ENCODE measurements at places on chromosomes 6 and 20. TPM values are rescaled to one million over a fixed set of nuclear protein-coding genes. Genes with fewer than 3 reads are reported as not detected.

Gene RTEL1
- total RNA-seq = 56.8 TPM

Gene ARHGAP18
- total RNA-seq = 29.8 TPM

Gene GLP1R
- 0.31 TPM for total RNA-seq

Gene TREM2
- 0.63 TPM for total RNA-seq

Gene MROH8
- total RNA-seq = 43.5 TPM

Gene KHDC1L
- 4.5 TPM for total RNA-seq

Gene PTPRK
- 12.5 TPM for total RNA-seq

DNA sequence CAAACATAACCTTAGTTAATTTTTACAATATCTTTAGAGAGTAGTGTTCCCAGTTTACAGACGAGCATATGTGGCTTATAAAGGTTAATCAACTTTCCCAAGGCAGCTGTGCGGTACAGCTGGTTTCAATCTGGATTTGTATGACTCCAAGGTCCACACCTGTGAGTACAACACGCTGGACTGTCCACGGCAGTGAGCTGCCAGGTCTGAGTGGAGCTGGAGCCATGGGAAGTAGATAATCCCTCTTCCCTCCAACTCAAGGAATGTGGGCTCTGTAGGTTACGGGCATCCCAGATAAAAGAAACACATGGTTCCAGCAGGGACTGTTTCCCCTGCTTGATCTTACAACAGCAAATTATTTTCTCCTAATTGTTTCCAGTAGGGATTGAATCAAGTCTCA is 102.2 kb downstream of the SOD2 start:
- DNase-seq = no peak

DNA sequence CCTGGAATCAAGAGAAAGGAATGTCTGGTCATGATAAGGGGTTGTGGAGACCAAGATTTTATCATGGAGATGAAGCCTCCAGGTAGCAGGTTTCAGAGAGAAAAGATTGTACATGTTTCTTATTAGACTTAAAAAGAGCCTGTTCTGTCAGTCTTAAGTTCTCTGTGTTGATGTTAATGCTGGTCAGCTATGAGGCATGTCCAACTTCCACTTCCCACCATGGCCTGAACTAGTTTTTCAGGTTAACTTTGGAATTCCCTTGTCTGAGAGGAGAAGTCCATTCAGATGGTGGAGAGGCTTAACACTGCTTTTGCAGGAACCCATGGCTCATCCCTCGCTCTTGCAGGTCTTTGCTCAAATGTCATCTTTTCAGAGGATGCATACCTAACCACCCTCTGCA is 27.5 kb upstream of the TAB2 start:
- DNase-seq = no peak

DNA sequence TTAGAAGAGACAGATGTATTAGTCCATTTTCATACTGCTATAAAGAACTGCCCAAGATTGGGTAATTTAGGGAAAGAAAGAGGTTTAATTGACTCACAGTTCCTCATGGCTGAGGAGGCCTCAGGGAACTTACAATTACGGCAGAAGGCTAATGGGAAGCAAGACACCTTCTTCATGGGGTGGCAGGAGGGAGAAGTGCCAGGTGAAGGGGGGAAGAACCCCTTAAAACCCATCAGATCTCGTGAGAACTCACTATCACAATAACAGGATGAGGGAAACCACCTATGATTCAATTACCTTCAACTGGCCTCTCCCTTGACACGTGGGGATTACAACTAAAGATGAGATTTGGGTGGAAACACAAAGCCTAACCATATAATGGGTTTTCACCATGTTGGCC is 28.9 kb upstream of the PNRC1 start:
- DNase-seq = no peak

DNA sequence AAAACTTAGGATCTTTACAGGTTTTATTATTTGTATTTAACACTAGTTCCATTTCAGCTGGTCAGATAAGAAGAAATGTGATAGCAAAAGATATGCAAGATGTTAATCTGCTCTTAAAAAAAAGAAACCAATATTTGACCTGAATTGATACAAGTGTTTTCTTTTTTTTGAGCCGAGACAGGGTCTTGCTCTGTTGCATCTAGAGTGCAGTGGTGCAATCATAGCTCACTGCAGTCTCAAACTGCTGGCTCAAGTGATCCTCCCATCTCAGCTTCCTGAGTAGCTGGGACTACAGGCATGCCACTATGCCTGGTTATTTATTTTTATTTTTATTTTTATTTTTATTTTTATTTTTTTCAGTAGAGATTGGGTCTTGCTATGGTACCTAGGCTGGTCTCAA is 133.0 kb downstream of the GMPR start:
- DNase-seq = no peak

DNA sequence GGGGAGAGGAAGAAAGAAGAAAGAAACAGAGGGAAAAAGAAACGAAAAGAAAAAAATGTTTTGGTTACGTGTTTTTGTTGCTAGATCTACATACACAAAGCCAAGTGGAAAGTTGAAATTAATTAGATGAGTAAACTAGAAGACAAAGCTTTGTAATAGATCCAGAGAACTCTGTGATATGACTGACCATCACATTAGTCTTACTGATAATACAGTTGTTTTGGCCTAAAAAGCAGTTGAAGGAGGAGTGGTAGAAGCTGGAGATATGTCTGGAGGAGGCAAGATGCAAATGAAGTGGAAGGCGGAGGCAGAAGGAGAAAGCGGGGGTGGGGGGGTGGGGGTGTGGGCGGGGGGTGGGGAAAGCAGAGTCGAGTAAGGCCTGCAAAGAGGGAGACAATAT is 500.1 kb upstream of the ID4 start:
- DNase-seq = no peak

DNA sequence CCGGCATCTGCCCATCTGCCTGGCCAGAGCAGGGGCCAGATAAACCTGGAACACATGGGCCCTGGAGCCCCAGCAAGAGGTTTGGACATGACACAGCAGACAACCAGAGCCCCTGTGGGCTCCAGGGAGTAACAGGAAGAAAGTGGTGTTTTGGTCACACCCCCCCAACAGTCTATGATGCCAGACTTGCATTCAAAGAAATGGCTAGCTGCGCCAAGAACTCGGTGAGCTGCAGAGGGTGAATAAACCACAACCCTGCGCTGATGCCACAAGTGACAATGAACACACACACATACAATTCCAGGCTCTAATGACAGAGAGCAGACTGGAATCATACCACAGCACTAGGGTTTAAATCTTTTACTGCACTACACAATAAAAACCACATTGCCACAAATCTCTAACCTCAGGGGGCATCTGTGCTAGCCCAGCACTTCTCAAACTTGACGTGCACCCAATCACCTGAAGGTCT is 34.0 kb downstream of the TRERF1 start:
- DNase-seq = no peak

DNA sequence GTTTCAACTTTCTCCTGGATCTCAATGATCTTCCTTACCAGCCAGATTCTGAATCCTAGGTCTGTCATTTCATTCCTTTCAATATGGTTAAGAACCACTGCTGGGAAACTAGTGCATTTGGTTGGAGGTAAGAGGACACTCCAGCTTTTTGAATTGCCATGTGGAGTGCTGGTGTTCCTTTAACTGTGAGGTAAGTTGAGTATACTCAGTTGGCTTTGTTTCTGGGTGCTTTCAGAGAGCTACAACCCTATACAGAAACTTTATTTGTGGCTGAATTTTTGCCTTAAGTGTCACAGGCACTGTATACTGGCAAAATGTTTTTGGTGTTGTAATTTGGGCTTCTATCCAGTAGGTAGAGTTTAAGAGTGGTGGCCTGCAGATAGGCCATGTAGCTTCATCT is 175.8 kb downstream of the TBC1D32 start:
- DNase-seq = no peak

GRCh38 chr20:14916360-14916920 is 579.0 kb upstream of the FLRT3 start:
- DNase-seq = no peak

GRCh38 chr20:15138548-15139126 is 801.2 kb upstream of the FLRT3 start:
- DNase-seq = no peak

- no peak for DNase-seq
These were observed 161.7 kb upstream of the LAMP5 start for GRCh38 chr20:9352739-9353138.

- peak; percentile 69 for DNase-seq
These were observed 133.5 kb downstream of the TBC1D7 start for GRCh38 chr6:13194852-13195251.

DNA sequence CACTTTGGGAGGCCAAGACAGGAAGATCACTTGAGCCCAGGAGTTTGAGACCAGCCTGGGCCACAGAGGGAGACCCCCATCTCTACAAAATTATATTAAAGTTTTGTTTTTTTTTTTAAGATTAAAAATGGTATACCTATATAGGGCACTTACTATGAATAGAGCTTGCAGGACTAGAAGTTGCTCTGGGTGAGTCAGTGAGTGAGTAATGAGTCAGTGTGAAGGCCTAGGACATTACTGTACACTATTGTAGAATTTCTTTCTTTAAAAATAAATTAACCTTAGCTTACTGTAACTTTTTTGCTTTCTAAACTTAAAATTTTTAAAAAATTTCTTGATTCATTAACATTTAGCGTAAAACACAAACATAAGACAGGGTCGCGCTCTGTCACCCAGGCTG is 29.7 kb downstream of the STK35 start:
- DNase-seq = no peak

GRCh38 chr6:39433630-39434029 is 111.1 kb upstream of the KCNK16 start:
- no peak for DNase-seq

DNA sequence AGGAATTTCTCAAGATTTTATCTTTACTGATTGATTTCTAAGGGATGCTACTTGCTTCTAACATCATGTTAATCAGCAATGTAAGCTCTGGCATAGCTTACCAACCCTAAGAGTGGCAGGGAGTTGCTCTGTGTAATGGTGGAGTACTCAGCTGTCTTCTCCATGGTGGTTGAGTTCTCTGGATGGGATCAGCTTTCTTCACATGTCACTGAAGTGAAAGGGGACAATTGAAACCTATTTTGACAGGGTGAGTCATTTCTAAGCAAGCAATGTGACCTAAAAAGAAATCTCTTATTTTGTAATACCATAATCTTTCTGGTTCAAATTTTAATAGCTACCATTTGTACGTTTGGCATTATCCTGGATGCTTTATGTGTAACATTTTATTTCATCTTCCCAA is 430.4 kb downstream of the GJA1 start:
- DNase-seq = no peak

GRCh38 chr20:2606507-2607006 is 45.9 kb upstream of the NOP56 start:
- no peak for DNase-seq

DNA sequence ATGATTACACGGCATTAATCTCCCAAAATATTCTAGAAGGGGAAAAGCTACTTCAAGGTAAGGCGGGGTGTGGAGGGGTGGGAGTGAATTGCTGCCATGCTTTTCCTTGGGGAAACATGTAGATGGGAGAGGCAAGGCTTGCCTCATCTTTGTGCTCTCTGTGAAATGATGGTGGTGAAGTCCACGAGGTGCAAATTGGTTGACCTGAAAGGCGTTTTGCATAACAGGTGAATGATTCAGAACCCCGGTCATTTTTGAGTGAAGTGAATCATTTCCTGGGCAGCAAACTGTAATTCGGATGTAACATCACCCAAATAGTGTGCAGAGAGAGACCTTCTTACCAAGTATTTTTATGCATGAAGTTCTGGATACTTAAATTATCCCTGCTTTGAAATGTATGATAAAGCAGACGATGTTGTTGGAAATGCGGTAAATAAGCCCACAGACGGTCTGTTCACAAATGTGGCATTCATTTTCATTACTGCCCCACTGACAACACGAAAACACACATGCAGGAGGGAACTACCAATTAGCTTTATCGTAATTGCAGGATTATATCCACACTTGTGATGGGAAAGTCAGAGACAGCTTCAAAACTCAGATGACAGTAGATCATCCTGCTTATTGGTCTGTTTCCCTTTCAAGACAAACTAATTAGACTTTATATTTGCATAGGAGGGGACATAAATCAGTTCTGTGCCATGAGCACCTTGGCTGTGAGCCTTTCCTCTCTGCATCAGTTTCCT is 3.0 kb downstream of the CDH4 start:
- no peak for DNase-seq

DNA sequence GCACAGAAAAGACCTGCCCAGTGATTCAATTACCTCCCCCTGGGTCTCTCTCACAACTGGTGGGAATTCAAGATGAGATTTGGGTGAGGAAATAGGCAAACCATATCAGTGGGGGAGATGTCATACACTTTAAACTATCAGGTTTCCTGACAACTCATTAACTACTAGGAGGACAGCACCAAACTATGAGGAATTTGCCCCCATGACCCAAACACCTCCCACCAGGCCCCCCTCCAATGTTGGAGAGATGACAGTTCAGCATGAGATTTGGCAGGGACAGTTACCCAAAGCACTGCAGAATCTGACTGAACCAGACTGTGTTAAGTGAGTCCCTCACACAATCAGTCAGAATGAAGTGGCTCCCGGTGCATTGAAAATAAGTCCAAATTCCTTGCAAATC is 148.0 kb downstream of the TTLL2 start:
- DNase-seq = no peak

All from testis (tissue), 5 donors.